ENCODE measurements at places on chromosomes 6 and 20.

DNA sequence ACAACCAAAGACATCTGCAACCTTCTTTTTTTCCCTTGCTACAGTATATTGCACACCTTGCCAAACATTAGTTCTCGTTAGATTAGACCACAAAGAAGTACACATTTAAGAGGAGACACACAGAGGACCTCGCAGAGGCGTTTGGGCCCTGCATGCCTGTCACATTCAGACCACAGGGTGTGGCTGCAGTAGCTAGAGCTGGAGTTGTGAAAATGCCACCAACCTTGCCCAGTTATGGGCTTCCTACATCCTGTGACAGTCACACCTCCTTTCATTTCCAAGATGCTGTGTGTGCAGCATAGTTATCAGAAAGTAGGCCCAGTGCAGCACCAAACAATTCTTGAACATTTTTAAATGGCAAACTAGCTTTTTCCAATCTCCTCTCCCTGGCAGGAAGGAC lies 2.4 kb downstream of the SYNE1 start:
- DNase-seq: no peak

GRCh38 chr20:49649672-49650071 lies 64.0 kb downstream of the B4GALT5 start:
- no peak for DNase-seq

- no peak for DNase-seq
Measured at GRCh38 chr6:17032590-17032987, 69.3 kb upstream of the STMND1 start.

- DNase-seq: no peak
Measured at GRCh38 chr20:23754731-23755130, 4.0 kb upstream of the CST1 start.

GRCh38 chr6:28724395-28724794 lies 198.7 kb downstream of the GPX5 start:
- no peak for DNase-seq

GRCh38 chr20:10616212-10616611 lies 57.6 kb downstream of the JAG1 start:
- no peak for DNase-seq

- no peak for DNase-seq
Measured at GRCh38 chr6:93366506-93366905, 52.9 kb downstream of the EPHA7 start.

GRCh38 chr20:16701296-16701695 lies 28.5 kb upstream of the SNRPB2 start:
- peak; percentile 8 for DNase-seq

GRCh38 chr6:51529240-51529639 lies 558.2 kb downstream of the PKHD1 start:
- no peak for DNase-seq

DNA sequence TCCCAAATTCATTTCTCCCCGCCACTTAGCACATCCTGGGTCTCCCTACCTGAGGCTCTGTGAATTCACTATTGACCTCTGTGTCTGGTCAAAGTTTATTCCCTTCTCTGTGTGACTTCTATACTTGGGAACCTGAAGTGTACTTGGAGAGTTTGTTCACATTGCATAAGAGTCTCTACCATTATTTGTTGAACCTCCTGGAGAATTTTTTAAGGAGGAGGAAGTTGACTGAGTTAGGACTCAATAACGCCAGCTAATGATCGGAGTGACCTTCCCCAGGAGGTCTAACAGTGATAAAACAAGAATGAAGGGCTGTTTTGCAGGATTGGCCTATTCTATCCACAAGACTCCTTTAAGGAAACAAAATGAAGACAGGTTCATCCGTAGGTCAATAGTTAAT lies 23.6 kb downstream of the STMND1 start:
- no peak for DNase-seq

- DNase-seq: no peak
Measured at GRCh38 chr6:17004269-17004668, 97.6 kb upstream of the STMND1 start.

GRCh38 chr6:34231566-34232336 lies 4.9 kb upstream of the HMGA1 start:
- DNase-seq: no peak

DNA sequence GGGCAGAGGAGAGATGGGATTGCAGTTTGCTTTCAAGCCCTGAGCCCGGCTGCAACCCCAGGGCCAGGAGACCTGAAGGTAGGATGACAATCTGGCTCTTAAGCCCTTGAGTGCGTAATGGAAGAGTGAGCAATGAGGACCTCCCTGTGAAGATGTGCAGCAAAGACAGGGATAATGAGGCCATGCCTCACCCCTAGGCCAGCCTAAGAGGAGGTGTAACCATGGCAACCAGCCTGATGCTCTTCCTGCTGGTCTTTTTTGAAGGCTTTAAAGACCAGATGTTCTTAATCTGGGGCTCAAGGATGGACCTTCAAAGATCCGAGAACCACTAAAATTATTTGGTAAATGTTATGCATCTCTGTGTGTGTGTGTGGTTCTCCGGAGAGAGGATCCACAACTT lies 8.2 kb downstream of the ARHGAP40 start:
- DNase-seq: no peak

- DNase-seq: no peak
Measured at GRCh38 chr6:53066874-53067706, 1.9 kb downstream of the FBXO9 start.

- DNase-seq: no peak
Measured at GRCh38 chr6:114997813-114998292, 655.0 kb upstream of the HS3ST5 start.

DNA sequence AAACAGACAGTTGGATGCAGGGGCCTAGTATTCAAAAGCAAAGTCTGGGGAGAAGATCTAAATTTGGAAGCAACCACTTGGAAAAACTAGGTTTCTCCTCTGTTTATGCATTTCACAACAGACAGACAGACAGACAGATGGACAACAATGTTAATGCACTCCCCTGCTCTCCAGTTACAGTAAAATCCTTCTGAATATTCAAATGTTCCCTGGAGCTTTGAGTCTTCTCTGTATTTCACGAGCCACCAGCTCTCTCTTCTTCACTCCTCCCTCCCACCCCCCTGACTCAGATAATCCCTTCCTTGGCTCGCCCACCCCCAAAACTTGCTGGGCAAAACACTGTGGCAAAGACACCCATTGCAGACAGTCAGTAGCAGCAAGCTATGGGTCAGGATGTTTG lies 129.3 kb upstream of the TOP1 start:
- DNase-seq: no peak

DNA sequence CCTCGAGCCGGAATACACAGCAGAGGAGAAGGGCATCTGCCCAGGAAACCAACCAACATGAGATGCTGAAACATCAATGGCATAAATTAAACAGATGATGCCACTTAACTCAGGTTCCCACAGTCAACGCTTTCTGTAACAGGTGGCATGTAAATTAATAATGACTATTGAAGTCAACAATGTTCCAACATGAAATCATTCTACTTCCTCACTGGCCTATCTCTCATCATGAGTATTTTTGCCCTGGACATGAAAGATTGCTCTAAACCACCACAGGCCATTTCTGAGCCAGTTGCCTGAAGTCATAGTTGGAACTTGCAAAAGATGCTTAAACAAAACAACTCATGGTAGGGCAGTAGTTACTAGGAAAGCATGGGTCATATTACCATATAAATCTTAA lies 397.9 kb upstream of the JARID2 start:
- DNase-seq: no peak

All from endothelial cell (in vitro differentiated cells).